ENCODE measurements at places on chromosomes 11 and 22.

DNA sequence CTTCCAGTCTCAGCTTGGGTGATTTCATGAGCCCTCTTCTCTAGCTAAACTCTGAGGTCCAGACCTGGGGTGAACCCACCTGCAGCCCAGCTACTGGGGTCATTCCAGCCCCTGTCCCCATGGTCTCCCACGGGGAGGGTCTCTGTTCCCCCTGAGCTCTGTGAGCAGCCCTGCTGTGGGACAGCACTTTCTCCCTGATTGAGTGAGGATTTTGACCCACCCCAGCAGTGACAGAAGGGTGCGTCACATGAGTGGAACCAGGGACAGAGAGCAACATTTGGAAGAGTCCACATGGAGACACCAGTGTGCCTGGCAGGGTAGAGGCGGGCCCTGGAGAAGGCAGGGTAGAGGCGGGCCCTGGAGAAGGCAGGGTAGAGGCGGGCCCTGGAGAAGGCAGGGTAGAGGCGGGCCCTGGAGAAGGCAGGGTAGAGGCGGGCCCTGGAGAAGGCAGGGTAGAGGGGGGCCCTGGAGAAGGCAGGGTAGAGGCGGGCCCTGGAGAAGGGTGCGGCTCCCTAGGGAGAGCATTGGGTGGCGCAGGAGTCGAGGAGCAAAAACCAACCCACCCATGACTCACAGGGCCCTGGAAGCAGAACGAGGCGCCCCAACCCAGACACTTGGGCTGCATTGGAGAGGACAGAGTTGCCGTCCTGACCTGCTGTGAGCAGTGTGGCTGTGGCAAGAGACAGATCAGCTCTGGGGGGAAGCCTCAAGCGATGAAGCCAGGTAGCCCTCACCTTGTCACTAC, 227.7 kb upstream of the B3GAT1 start:
- DNase-seq = no peak

DNA sequence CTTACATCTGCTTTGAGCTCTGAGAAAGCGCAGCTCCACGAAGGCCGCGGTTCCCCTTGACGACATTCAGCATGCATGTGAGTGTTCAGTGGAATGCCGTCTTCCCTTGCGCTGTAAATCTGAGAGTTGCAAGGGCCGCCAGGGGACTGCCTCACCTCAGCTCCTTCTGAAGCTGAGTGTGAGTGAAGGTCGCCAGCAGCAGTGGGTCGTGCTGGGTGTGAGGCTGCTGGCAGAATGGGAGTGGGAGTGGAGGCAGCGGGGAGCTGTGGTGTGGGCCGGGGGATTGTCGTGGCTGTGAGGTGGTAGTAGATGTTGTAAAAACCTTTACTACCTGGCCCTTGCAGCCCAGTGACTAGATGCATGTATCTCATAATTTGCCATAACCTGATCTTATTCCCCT, 65.2 kb downstream of the PPP6R2 start:
- DNase-seq = no peak

DNA sequence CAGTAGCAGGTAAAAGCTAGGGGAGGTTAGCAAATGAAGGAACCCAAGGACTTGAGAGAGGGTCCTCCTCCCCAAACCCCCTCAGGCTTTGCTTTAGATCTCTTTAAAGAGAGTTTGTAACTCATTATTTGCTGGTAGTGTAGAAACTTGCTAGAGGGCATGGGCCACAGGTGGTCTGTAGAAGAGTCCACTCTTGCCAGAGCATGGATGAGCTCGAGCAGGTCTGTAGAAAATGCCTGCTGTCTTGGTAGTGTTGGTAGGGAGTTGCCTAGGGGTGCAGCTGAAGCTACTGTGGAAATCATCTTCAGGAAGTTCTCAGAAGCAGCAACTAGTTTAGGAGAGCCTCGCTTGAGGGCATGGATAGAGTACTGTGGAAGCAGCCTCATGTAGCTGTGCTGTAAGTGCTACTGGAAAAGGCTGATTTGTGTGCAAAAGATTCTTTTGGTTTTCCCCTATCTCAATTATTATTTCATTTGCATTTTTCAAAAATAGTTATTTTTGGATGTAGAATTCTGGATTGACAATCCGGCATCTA, 104.3 kb downstream of the TMEM135 start:
- no peak for DNase-seq

GRCh38 chr22:23207729-23208393, 27.6 kb downstream of the BCR start:
- no peak for DNase-seq

DNA sequence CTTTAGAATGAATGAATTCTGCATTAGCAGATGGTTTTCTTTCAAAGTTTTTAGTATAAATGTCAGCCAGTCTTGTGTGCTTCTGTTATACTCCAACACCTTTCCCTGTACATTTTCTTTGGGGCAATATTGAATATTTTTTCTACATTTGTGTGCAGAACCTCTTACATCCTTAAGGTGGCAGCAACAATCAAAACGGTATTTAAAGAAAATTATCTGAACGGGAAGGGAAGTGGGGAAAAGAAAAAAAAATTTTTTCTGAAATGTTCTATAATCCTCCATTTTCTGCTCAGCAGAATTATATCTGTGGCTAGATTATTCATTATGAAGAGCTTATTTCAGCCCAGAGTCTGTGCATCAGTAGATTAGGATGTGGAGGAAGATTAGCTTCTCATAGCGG, 347.3 kb upstream of the RAG2 start:
- DNase-seq = peak; percentile 5

DNA sequence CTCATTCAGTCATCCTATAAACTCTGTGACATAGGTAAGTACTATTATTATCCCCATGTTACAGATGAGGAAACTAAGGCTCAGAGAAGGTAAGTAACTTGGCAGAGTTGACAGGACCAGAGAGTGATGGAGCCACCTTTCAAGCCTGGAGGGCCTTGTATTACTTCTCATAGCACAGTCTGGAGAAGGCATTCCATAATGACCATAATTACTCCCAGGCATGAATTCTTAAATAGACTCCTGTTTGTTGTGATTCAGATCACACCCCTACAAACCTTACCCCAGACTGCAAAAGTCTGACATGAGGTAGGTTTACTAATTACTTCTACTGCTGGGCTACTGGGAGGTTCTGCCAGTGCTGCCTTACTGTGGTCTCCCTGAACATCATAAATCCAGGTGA, 77.0 kb downstream of the CD44 start:
- DNase-seq = no peak

DNA sequence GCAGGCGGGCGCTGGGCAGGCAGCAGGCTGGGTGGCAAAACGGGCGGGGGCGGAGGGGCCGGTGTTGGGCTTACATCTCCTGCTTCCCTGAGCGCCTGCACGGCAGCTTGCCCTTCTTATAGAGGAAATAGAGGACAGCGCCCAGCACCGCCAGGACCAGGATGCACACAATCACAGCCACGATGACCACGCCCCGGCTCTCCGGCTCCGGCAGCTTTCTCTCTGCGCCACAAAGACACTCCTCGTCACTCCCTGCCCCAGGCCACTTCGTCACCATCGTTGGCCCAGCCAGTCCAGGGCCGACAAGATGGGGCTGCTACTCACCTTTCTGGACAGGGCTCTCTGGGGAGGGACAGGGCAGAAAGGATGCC, 6.3 kb downstream of the MCAM start:
- DNase-seq = no peak

DNA sequence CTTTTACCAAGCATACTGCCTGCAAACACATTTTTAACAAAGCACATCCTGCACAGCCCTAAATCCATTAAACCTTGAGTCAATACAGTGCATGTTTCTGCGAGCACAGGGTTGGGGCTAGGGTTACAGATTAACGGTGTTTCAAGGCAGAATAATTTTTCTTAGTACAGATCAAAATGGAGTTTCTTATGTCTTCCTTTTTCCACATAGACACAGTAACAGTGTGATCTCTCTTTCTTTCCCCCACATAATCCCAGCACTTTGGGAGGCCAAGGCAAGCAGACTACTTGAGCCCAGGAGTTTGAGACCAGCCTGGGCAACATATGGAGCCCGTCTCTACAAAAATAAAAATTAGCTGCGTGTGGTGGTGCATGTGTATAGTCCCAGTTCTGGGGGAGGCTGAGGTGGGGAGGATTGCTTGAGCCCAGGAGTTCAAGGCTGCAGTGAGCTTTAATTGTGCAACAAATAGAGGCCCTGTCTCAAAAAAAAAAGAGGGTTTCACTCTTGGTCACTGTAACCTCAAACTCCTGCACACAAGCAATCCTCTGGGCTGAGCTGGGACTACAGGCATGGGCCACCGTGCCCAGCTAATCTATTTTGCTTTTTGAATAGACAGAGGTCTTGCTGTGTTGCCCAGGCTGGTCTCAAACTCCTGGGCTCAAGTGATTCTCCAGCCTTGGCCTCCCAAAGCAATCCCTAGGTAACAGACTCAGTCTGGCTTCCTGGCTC, 19.7 kb upstream of the SLC3A2 start:
- DNase-seq = no peak

GRCh38 chr22:46397514-46397913, 62.0 kb downstream of the TRMU start:
- DNase-seq = no peak

DNA sequence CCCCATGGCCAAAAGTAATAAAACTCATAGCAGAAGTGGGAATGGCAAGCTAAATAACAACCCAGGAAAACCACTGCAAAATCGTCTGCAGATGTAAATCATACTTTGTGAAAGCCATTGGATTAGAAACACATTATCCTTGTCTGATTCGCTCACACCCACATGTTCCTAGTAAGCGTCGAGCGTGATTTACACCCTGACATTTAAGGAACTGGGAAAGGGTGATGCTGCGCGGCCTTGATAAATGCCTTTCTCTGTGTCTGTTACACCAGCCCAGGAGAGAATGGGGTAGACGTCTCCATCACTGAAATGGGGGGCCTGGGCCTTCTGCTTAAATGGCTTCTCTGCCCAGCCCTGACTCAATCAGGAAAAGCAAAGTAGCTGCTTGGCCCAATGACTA, 162.7 kb downstream of the NTM start:
- DNase-seq = no peak

DNA sequence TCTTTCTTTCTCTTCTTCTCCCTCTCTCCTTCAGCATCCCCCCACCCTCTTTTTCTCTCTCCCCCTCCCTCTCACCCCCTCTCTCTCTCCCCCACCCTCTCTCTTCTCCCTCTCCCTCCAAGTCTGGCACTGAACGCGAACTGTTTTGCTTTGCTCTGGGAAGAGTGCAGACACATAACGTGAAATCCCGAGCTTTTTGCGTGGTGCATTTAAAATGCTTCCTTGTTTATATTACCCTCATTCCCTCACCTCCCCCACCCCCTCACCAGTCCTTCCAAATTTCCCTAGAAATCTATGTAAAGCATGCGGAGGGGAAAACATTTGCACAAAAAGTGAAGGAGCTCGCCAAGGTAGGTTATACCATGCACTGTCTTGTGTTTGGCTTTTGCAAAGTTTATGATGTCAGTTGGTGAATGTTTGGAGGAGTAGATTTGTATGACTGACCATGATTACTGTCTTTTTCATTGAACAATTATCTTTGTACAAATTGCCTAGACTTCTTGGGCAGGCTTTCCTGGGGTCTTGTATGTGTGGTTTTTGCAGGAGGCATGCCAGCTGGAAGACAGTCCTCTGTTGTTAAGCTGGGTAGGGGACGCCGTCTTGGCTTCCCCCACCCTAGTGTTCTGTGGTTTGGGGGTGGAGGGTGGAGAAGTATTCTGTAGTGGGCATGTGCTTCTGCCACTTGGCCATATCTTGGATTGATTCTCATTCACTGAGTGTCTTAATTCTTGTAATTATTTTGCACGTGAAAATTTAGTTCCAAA, 123.7 kb upstream of the HSD17B12 start:
- no peak for DNase-seq

DNA sequence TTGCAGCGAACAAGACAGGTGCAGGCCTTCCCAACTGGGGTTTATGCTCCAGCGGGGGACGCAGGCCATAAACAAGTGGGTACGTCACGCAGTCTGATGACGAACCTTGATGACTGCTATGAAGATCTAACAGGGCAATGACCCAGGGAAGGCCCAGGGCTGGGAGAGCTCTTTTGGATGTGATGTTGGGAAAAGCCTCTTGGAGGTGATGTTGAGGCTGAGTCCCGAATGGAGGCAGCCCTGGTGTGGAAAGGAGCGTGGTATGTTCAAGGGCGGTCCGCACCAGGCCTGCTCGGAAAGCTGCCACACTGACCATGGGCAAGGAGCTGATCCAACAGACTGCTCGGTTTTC, 5.8 kb downstream of the FADS2 start:
- DNase-seq = no peak

DNA sequence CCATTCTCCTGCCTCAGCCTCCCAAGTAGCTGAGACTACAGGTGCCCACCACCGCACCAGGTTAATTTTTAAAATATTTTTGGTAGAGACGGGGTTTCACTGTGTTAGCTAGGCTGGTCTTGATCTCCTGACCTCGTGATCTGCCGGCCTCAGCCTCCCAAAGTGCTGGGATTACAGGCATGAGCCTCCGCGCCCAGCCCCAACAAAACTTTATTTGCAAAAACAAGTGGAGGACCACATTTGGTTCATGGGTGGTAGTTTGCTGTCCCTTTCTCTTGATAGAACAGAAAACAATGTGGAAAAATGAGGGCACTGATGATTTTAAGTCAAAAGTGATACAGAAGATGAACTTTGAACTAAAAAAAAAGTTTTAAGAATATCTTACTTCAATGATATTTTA, 121.8 kb upstream of the SERPIND1 start:
- DNase-seq = no peak

- no peak for DNase-seq
Observed at GRCh38 chr22:28883917-28884746, 760 bp downstream of the ZNRF3 start.

DNA sequence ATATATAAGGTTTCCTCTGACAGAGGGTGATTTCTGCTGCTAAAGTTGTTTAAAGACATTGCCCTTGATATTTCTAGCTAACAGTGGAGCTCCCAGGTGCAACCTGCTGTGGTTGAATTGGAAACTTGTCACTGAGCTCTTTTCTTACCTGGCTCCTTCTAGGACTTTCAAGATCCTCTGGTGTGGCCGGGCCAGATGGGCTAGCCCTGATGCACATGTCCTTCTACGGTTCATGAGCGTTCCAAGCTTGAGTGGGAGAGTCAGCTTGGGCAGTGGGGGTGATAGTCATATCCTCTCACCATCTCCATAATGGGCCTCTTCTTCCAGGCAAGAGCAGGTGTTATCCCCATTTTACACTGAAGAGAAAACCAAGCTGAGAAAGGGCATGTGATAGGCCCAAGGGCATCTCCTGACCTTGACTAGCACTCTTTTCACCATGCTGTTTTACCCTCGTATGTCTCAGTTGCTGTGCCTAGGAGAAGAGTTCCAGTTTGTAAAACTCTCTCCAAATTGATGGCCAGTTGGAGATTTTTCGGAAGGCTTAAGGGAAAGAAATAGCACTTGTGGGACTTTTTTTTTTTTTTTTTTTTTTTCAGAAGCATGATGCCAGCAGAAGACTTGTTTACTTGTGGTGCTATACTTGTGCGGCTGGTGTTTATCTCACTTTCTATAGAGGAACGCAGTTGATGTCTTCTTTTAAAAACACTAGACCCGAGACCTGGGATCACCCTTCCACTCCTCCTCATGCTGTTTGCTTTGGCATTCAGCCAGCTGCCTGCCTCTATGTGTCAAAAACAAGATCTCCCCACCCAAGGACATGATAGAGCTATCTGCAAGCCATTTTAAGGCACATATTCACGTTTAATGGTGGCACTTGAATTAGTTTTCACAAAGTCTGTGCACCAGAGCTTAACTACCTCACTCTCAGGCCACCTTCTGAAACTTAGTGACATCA, 32.6 kb downstream of the TEAD1 start:
- DNase-seq = no peak

- no peak for DNase-seq
Observed at GRCh38 chr22:24093855-24094254, 82.8 kb downstream of the CABIN1 start.

- no peak for DNase-seq
Observed at GRCh38 chr11:75301601-75302345, 49.7 kb downstream of the ARRB1 start.

Data from Jurkat, Clone E6-1 (cell line).